Retina (tissue), 1 donor: ENCODE measurements at places on chromosomes 13 and 19.

GRCh38 chr19:39692166-39692565 is 12.1 kb upstream of the LGALS14 start:
- DNase-seq: no peak

GRCh38 chr19:54104998-54105715 is 2.5 kb downstream of the NDUFA3 start:
- DNase-seq: no peak

GRCh38 chr19:10233946-10234345 is 2.8 kb upstream of the S1PR2 start:
- DNase-seq: no peak

DNA sequence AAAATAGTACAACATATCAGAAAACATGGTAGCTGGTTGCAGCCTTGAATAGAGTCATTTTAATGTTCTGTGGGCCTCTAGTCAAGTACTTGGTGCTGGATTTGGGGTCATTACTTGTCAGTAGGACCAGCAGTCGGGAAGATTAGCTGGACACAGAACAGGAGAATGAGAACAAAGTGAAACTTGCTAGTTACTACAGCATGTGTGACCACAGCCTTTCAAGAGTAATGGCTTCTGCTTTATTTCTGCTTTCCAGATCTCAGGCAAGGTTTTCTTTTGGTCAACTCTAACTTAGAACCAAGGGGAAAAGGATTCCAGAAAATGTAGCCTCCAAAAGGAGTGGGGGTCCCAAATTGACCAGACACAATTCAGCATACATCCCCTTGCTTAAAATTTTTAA is 17.1 kb upstream of the VWA8 start:
- DNase-seq: no peak

- DNase-seq: peak; percentile 53
These were observed 1.1 kb downstream of the PIP5K1C start for GRCh38 chr19:3698974-3699740.

DNA sequence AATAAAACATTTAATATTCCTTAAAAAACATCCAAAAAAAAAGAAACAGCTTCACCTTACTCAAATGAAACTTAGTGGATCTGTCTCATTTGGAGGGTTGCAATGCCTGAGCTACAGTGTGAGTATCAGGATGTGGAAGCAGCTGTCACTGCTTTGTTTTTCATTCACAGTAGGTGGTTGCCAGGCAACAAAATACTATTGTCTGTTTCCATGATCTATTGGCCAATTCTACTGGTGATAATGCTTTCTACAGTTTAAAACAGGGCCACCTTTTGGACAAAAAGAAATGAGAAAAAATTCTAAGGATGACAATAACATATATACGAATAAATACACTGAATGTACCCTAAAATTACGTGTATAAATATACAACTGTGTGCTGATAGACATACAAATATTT is 3.0 kb downstream of the ENOX1 start:
- peak; percentile 67 for DNase-seq

- peak; percentile 89 for DNase-seq
These were observed 1.8 kb upstream of the SSBP4 start for GRCh38 chr19:18417250-18418028.

DNA sequence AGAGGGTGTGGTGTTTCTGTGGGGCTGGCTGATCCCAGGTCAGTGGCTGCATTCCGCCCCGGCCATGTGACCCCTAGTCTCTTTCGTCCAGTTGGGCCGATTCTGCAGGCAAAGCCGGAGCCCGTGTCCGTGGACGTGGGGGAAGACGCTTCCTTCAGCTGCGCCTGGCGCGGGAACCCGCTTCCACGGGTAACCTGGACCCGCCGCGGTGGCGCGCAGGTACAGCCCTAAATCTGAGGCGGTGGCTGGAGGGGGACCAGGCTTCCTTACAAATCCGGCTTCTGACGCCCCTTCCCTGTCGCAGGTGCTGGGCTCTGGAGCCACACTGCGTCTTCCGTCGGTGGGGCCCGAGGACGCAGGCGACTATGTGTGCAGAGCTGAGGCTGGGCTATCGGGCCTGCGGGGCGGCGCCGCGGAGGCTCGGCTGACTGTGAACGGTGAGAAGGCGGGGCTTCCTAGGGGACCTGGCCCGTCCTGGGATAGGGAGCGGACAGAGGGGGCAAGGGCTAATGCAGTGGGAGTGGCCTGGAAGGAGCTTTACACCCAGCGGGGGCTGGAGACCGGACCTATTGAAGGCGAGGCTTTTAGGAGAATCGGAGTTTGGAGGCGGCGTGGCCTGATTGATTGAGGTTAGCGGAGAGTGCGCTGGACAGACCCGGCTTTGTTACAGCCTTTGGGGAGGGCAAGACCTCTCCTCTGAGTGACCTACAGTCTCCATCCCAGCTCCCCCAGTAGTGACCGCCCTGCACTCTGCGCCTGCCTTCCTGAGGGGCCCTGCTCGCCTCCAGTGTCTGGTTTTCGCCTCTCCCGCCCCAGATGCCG is 4.3 kb downstream of the KIRREL2 start:
- DNase-seq: peak; percentile 72

DNA sequence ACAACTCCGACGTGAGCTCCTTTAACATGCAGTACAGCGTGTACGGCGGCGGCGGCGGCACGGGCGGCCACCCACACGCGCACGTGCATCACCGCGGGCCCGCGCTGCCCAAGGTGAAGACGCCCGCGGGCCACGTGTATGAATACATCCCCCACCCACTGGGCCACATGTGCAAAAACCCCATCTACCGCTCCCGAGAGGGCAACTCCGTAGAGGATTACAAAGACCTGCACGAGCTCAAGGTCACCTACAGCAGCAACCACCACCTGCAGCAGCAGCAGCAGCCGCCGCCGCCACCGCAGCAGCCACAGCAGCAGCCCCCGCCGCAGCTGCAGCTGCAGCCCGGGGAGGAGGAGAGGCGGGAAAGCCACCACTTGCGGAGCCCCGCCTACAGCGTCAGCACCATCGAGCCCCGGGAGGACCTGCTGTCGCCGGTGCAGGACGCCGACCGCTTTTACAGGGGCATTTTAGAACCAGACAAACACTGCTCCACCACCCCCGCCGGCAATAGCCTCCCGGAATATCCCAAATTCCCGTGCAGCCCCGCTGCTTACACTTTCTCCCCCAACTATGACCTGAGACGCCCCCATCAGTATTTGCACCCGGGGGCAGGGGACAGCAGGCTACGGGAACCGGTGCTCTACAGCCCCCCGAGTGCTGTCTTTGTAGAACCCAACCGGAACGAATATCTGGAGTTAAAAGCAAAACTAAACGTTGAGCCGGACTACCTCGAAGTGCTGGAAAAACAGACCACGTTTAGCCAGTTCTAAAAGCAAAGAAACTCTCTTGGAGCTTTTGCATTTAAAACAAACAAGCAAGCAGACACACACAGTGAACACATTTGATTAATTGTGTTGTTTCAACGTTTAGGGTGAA is 6.6 kb downstream of the SLITRK5 start:
- DNase-seq: peak; percentile 84

- DNase-seq: no peak
These were observed 858 bp upstream of the USP12 start for GRCh38 chr13:27172495-27172842.

DNA sequence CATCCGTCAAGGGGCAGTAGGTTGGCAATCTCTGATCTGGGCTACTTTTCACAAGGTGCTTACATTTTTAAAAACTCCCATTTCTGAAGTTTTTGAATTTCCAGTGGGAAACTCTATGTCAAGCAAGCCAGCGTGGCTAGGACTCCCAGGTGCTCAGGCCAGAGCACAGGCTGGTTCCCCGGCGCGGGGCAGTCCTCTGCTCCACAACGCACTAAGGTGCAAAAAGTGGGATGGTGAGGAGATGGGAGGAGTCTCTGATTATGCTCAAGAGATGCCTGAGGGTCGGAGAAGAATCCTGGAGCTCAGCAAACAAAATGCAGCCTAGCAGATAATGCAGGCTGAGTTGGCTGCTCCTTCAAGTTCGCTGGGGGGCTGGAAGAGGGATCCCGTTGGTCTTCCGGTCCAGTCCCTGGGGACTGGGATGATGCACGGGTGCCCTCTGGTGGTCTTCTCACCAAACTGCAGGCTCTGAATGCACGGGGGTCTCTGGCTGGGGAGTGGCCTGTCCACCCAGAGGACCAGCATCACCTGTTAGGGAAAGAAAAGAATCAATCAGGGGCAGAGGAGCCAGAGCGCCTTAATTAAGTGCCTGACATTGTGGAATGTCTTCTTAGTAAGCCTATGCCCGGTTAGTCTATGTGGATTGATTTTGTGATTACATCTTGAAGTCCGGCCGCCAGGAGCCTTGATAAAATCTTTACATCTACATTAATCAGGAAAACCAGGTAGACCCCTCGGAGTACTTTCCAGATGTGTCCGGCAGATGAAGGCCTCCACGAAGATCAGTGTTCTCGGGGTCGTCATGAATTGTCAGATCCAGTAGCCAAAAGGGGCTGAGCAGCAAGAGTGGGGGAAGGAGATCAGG is 244.4 kb upstream of the MAB21L1 start:
- DNase-seq: peak; percentile 93

GRCh38 chr13:78430166-78430791 is 173.1 kb downstream of the POU4F1 start:
- DNase-seq: no peak

DNA sequence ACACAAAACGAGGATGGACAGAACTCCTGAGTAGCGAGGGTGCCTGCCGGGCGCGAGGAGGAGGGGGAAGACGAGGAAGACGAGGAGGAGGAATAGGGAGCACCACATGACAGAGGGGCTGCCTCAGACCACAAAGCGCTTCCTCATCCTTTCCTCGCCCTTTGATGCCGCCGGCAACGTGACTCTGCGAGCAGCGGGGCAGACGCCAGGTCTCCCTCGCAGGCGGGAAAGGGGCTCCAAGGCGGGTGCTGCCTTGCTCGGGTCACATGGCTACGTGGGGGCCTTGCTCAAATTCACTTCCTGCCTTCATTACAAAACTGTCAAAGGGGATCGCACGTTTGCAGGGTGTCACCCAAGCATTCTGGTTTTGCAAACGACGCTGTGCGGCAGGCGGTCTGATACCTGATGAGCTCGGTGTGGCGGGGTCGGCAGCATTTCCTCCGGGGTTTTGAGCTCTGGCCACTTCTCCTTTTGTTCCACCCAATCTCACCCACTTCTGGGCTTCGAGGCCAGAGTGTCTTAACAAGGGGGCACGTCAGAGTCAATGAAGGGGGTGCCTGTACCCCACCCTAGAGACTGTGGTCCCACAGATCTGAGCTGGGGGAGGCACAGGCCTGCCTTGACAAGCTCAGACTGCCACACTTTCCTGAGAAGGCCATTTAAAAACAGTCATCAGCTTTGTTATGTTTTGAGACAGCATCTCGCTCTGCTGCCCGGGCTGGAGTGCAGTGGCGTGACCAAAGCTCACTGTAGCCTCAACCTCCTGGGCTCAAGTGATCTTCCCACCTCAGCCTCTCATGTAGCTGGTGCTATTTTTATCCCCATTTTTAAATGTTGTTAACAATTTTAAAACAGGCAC is 14.9 kb downstream of the MAP2K2 start:
- no peak for DNase-seq

- DNase-seq: no peak
These were observed 4.4 kb upstream of the STARD13 start for GRCh38 chr13:33289966-33290365.

GRCh38 chr13:78045916-78046315 is 127.3 kb upstream of the EDNRB start:
- no peak for DNase-seq

- DNase-seq: no peak
These were observed 39.0 kb downstream of the RCBTB2 start for GRCh38 chr13:48493851-48494250.

DNA sequence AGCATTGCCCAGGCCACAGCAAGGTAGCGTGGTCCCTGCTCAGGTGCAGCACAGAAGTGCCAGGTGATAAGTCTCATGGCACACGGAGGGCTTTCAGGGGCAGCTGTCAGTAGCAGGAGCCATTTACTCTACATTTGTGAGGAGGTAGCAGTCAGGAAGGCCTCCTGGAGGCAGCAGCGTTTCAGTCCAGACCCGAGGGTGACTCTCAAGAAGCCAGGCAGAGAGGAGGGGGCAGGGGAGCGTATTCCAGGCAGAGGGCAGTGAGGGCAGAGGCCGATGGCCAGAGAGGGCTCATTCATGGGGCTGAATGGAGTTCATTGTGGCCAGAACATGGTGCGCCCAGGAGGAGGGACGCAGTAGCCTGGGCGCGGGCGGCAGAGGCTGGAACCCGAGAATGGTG is 8.9 kb downstream of the PIAS4 start:
- DNase-seq: no peak

GRCh38 chr19:12913851-12914690 is 5.0 kb downstream of the SYCE2 start:
- DNase-seq: peak; percentile 24

GRCh38 chr13:30337061-30337610 is 29.8 kb upstream of the KATNAL1 start:
- no peak for DNase-seq

DNA sequence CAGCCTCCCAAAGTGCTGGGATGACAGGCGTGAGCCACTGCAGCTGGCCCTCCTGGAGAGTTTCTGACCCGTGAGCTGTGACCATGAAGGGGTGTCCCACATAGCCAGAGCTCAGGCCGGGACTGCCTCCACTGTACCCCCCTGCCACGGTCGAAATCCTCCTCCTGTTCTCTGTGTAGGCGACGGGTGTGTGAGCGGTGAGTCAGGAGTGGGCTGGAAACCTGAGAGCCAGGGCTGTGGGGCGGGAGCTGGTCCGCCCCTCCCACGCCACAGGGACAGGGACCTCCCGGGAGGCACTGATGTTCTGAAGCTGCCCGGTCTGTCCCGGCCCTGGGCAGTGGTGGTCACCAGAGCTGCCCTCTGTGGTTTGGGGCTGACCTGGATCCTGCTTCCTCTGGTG is 3.9 kb downstream of the WDR18 start:
- DNase-seq: no peak

DNA sequence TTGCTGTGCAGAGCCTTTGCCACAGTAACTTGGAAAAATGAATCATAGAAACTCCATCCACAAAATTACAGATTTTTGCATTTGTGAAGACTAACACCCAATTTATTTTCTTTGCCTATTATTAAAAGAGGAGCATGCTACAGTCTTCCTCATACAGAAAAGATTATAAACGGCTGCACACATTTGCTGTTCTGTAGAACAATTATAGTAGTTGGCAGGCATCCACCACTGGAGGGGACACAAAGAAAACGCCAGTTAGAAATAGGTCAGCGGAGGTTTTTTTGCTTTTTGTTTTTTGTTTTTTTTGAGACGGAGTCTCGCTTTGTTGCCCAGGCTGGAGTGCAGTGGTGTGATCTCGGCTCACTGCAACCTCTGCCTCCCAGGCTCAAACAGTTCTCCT is 51.6 kb downstream of the SACS start:
- DNase-seq: peak; percentile 31

- DNase-seq: peak; percentile 44
These were observed 294.9 kb downstream of the NDFIP2 start for GRCh38 chr13:79775830-79776229.
